ENCODE measurements at places on chromosomes 6 and 20.

DNA sequence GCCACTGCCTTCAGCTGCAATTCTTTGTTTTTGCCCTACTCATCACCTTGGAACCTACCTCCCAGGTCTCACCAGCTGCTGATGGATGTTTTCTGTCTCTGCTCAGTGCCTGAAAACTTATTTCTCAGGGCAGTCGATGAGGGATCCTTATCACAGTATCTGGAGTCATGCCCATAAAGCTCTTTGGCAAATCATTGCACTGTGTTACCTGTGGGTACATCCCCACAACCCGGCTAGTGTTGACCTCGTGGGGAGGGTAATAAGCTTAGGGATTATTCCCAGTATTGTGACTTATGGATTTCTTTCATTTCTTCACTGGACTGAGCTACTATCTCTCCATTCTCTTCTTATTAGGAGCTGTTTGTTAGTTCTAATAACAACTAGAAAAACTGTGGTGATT lies 91.7 kb downstream of the ELOVL5 start:
- DNase-seq, result peak; percentile 33

GRCh38 chr20:9496155-9496554 lies 18.2 kb upstream of the LAMP5 start:
- DNase-seq, result no peak

DNA sequence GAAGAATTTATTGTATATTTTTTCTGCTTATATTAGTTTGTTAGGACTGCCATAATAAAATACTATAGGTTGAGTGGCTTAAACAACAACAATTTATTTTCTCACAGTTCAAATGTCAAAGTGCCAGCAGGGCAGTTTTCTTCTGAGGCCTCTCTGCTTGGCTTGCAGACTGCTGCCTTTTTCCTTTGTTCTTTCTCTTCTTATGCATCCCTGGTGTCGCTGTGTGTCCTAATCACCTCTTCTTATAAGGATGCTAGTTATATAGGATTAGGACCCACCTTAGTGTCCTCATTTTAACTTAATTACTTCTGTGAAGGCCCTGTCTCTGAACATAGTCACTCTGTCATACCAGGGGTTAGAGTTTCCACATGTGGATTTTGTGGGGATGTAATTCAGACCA lies 354.4 kb downstream of the NKAIN2 start:
- DNase-seq, result no peak

- DNase-seq, result no peak
Observed at GRCh38 chr6:78199044-78199443, 546.2 kb downstream of the MEI4 start.

DNA sequence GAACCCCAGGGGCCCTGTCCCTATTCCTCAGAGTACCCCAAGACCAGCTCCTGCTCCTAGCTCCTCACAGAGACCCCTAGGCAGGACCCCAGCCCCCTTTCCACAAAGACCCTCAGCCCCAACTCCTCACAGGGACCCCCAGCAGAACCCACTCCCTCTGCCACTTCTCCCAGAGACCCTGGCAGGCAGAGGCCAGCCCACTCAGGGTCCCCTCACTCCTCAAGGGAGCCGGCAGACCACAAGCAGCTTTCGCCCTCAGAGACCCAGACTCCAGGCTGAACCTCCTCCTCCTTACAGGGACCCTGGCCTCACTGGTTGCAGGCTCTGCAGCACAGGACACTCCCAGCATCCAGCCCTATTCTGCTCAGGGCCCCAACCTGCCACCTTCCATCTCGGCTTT lies 575 bp downstream of the SLC44A4 start:
- no peak for DNase-seq

- DNase-seq, result peak; percentile 40
Observed at GRCh38 chr6:166635013-166635970, 8.2 kb upstream of the RPS6KA2 start.

- no peak for DNase-seq
Observed at GRCh38 chr6:74087899-74088298, 391.9 kb downstream of the CD109 start.

DNA sequence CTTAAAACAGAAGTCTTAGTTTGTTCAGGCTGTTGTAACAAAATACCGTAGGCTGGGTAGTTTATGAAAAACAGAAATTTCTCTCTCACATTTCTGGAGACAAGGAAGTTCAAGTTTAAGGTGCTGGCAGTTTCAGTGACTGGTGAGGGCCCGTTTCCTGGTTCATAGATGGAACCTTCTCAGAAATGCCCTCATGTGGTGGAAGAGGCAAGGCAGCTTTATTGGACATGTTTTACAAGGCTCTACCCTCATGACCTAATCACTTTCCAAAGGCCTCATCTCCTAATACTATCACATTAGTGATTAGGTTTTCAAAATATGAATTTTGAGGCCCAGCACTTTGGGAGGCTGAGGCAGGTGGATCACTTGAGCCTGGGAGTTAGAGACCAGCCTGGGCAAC lies 2.4 kb downstream of the HEBP2 start:
- peak; percentile 28 for DNase-seq

- no peak for DNase-seq
Observed at GRCh38 chr6:145733207-145733606, 2.1 kb downstream of the EPM2A start.

- DNase-seq, result no peak
Observed at GRCh38 chr6:100549406-100550167, 84.9 kb upstream of the SIM1 start.

GRCh38 chr20:6533351-6533750 lies 234.1 kb upstream of the BMP2 start:
- DNase-seq, result no peak

GRCh38 chr6:143163621-143164020 lies 102.9 kb downstream of the AIG1 start:
- no peak for DNase-seq

- no peak for DNase-seq
Observed at GRCh38 chr6:5067305-5067704, 17.8 kb upstream of the PPP1R3G start.

DNA sequence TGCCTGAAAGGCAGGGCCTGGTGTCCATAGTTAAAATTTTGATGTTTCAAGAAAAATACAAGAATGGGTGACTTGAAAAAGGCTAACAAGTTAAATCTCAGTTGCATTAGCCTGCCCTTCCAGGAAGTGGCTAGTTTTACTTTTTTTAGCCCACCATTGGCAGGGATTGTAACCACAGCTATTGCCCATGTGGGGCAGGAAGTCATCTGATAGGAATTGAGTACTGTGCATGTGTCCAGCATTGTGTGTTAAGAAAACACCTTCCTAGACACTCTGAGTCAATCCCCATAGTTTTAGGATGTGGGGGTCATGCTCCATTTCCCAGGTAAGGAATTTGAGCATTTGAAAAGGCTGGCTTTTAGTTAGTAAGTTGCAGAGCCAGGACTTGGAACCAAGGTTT lies 26.9 kb downstream of the LYRM2 start:
- DNase-seq, result no peak

GRCh38 chr6:73802366-73802765 lies 106.4 kb downstream of the CD109 start:
- DNase-seq, result no peak

GRCh38 chr20:32366380-32366779 lies 8.2 kb downstream of the ASXL1 start:
- no peak for DNase-seq

DNA sequence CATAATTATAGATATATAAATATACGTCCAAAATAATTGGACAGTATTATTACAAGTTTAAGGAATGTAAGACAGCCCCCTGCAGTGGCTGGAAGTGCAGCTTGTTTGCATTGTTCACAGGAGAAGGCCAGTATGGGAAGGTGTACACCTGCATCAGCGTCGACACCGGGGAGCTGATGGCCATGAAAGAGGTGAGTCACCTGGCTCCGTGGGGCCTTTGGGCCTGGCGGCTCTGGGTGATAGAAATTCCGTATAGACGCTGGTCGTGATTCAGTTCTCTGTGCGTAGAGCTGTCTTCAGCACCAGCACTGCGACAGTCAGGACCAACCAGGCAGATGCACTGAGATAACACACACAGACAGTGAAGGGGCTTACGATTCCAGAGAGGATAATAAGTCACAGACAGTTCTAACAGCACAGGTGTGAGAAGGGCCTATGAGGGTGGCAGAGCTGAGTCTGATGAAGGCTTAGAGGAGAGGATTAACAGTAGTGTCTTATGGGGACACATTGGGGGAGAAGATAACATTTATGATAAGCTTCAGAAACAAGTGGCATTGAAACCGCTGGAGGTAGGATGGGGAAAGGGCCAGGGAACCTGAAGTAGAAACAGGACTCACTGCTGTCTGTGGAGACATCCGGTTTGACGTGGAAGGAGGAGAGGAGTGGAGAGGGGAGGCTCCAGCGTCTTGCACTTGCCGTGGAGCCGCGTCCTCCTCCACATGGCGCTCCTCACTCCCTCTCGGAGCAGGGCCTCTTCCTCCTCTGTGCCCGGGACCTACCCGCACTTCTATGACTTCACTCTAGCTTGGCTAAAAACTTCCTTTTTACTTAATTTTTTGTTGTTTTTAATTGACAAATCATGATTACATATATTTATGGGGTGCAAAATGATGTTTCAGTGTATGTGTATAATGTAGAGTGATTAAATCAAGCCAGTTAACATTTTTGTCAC lies 116.5 kb downstream of the MAP3K4 start:
- no peak for DNase-seq

DNA sequence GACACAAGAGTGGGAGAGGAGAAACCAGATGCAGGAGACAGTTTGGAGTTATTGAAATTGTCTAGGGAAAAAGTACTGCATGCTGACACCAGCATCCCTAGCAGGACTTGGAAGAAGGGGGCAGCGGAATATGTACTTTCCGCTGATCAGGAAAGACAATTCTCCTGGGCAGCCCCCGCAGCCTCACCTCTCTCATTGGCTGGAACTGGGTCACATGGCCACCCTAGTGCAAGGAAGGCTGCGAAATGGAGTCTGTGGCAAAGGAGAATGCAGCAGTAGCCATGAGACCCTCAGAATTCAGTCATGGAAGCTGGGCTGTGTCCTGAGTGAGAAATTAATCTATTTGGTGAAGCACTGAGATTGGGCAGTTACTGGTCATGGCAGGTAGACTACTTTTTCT lies 131.3 kb downstream of the CLIC5 start:
- no peak for DNase-seq

DNA sequence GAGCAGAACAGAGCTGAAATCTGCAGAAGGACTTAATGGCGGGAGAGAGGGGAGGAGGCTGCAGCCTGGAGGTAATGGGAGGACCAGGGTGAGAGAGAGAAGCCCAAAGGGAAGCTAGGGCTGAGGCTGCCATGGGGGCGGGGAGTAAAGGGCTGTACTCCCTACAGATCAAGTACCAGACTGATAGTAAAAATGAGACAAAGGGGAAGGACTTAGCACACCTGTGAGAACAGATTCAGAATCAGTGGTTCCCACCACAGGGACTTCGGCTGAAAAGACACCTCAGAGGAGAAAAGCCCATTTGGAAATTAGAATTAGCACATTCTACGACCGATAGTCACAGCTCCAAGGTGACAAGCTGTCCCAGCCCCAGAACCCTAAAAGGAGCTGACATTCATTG lies 6.4 kb upstream of the TBXT start:
- no peak for DNase-seq

DNA sequence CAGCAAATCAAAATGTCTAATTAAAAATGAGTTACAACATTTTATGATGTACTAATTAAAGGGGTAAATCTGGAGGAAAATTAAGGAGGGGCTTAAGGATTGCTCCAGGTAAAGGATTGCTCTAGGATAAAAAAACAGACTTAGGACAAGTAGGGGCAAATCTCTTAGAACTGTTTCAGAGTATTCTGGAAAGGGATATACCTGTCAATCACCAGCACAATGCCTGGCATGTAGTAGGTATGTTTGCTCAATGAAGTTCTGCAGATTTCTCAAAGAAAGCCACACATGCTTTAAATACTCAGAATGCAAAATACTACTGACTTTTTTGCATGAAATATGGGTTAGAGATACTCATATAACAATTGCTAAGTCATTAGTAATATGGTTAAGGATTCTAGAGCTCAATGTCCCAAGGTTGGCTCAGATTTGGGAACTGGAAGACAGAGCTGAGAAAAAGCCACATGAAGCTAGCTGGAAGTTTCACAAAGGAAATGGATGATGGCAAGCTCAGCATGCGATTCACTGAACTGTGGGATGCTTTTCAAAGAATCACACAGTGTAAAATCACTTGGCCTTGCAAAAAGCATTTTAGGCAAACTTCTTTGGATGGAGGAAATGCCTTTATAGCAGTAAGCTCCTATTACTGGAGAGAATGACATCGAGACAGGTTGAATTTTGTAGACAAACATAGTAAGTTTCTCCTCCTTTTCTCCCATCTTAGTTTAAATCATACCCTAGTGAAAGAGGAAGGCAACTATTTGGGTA lies 72.8 kb downstream of the MAP3K5 start:
- DNase-seq, result no peak

GRCh38 chr6:161434921-161435747 lies 161.3 kb upstream of the AGPAT4 start:
- DNase-seq, result no peak

DNA sequence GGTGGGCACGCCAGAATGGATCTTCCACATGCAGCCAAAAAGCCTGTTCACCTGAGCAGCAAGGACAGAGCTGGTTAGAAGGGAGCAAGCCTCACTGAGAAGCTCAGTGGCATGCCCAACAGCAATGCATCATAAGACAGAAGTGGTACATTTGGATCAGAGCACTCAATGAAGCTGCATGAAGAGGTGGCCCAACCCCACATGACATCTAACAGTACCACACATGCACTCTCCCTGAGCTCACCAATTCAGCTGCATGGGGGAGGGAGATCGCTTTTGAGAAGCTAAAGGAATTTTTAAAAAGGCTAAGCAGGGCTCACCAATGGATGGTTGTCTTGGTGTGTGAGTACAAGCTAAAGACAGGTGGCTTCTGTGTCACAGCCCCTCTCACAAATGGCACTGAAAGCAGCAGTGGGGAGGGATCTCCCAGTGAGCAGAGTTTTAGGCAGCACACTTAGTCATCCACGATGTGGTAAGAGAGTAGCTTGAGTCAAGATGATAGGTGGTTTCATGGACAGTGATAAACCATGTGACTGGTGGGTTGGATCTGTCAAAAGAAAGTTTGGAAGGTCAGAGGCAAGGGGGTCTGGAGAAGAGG lies 166.6 kb upstream of the TAB2 start:
- no peak for DNase-seq

GRCh38 chr6:77543601-77544000 lies 80.3 kb upstream of the HTR1B start:
- DNase-seq, result no peak

DNA sequence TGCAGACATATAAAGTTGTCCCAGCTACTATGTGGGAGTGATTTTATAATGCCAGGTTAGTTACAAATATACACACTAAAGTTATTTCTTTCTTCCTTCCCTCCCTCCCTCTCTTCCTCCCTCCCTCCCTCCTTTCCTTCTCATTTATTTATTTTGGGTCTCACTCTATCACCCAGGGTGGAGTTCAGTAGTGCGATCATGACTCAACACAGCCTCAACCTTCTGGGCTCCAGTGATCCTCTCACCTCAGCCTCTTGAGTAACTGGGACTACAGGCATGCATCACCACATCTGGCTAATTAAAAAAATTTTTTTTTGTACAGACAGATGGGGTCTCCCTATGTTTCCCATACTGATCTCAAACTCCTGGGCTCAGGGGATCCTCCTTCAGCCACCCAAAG lies 59.2 kb downstream of the PHF20 start:
- no peak for DNase-seq

Data from endodermal cell (in vitro differentiated cells).